ENCODE measurements at places on chromosomes 7 and 10. TPM values are rescaled to one million over a fixed set of nuclear protein-coding genes. Genes with fewer than 3 reads are reported as not detected.
A peak's percentile ranks its signal among the peaks of the same experiment; 100 is the strongest.

- peaks cover 9% of the 10 kb centered on the region for H3K4me1 ChIP-seq
- no peak for DNase-seq
- H3K4me3 ChIP-seq: no peak overlapping the region
- H3K36me3 ChIP-seq: no peaks in the 10 kb centered on the region
- no peaks in the 10 kb centered on the region for H3K27me3 ChIP-seq
Measured at GRCh38 chr7:127878791-127879190, 152.4 kb downstream of the LRRC4 start.

DNA sequence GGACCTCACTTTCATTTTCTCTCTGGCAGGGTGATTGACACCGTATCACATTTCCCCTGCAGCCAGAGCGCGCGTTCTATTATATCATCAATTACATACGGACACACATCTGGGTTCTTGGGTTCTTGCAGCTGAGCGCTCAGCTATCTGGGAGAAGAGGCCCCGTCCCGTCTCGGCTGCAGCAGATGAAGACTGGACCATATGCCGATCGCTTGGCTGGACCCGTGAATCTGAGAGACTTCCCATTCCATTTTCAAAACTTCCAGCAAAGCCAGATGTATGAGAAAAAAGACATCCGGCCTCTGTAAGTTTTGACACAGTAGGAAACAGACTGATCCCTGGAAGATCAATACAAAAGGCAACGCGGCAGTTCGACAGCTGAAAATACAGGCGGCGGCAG is 99.8 kb downstream of the JCAD start:
- H3K4me3 ChIP-seq: no peak overlapping the region
- H3K4me1 ChIP-seq: no peaks in the 10 kb centered on the region
- H3K36me3 ChIP-seq: no peaks in the 10 kb centered on the region
- DNase-seq: no peak
- H3K27me3 ChIP-seq: no peaks in the 10 kb centered on the region

DNA sequence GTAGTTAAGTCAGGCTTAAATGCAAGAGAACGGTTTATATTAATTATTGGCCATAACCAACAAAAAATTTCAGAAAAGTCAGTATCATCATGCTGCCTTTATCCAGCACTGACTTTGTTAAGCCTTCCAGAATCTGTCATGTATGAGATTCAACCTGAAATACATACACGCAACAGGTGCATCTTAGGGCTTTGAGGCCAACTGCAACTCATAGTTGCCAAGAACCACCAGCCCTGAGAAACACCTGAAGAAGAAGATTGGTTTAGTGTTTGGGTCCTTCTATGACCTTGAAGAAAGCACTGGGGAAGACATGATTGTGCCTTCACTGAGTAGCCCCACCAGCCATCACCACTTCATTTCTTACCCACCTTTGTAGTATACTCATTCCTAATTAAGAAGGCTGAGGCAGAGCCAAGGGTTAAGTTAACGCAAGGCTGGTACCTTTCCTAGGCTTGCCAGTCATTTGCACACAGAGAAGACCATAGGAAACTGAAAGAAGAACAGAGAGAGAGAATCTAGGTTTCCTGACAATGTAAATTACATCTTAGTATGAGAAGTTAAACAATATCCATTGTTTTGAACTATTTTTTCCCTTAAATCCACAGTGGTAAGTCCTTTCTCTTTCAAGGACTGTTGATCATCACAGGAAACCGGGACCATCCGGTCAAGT is 200.1 kb upstream of the PRKCQ start:
- no peaks in the 10 kb centered on the region for H3K27me3 ChIP-seq
- H3K4me3 ChIP-seq: no peak overlapping the region
- H3K4me1 ChIP-seq: no peaks in the 10 kb centered on the region
- no peak for DNase-seq
- no peaks in the 10 kb centered on the region for H3K36me3 ChIP-seq

GRCh38 chr7:3175285-3175902 is 125.7 kb upstream of the SDK1 start:
- no peak for DNase-seq
- H3K36me3 ChIP-seq: no peaks in the 10 kb centered on the region
- H3K4me1 ChIP-seq: no peaks in the 10 kb centered on the region
- H3K27me3 ChIP-seq: no peaks in the 10 kb centered on the region
- H3K27ac ChIP-seq: no peak overlapping the region

- no peak for DNase-seq
- no peaks in the 10 kb centered on the region for H3K27me3 ChIP-seq
- H3K27ac ChIP-seq: no peak overlapping the region
- H3K4me1 ChIP-seq: no peaks in the 10 kb centered on the region
- no peak overlapping the region for H3K4me3 ChIP-seq
Measured at GRCh38 chr7:36809086-36809485, 84.8 kb upstream of the AOAH start.

GRCh38 chr10:132493246-132493755 is 44.3 kb upstream of the INPP5A start:
- no peak overlapping the region for H3K4me3 ChIP-seq
- H3K36me3 ChIP-seq: no peaks in the 10 kb centered on the region
- DNase-seq: no peak
- H3K27ac ChIP-seq: no peak overlapping the region
- H3K27me3 ChIP-seq: no peaks in the 10 kb centered on the region

- H3K4me3 ChIP-seq: no peak overlapping the region
- H3K36me3 ChIP-seq: no peaks in the 10 kb centered on the region
- no peaks in the 10 kb centered on the region for H3K4me1 ChIP-seq
- no peak for DNase-seq
Measured at GRCh38 chr7:18828260-18828993, 289.0 kb downstream of the TWIST1 start.

DNA sequence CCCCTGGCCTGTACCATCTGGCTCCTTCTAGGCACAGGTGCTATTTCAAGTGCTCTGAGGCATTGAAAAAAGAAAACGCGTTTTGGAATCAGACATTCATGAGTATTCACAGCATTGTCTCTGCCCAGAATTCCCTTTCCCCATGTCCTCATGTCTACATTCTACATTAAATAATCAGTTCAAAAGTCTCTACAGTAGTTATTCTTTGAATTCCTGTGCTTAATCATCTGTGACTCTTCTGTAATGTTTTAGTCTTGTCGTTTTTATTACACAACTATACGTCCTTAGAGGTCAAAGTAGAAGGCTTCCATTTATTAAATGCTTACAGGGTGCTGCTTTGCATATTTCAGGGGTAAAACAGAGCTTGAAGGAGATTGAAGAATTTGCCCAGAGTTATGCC is 95.7 kb downstream of the BICC1 start:
- H3K4me1 ChIP-seq: no peaks in the 10 kb centered on the region
- H3K27me3 ChIP-seq: no peaks in the 10 kb centered on the region
- H3K4me3 ChIP-seq: no peak overlapping the region
- no peak overlapping the region for H3K27ac ChIP-seq

- H3K4me1 ChIP-seq: no peaks in the 10 kb centered on the region
- H3K36me3 ChIP-seq: no peaks in the 10 kb centered on the region
- no peaks in the 10 kb centered on the region for H3K27me3 ChIP-seq
- no peak overlapping the region for H3K27ac ChIP-seq
Measured at GRCh38 chr7:49873420-49873819, 100.0 kb downstream of the VWC2 start.

DNA sequence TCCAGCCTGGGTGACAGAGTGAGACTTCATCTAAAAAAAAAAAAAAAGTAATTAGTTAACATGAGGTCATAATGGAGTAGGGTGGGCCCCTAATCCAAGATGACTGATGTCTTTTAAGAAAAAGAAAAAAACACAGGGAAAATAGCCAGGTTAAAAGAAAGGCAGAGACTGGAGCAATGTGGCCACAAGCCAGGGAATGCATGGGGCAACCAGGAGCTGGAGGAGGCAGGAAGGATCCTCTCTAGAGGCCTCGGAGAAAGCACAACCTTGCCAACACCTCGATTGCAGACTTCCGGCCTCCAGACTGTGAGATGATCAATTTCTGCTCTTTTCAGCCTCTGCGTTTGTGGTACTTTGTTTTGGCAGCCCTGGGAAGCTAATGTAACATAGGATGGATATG is 121.5 kb downstream of the ITIH5 start:
- no peak overlapping the region for H3K4me3 ChIP-seq
- no peak for DNase-seq
- no peaks in the 10 kb centered on the region for H3K36me3 ChIP-seq
- H3K27ac ChIP-seq: no peak overlapping the region
- H3K4me1 ChIP-seq: no peaks in the 10 kb centered on the region

DNA sequence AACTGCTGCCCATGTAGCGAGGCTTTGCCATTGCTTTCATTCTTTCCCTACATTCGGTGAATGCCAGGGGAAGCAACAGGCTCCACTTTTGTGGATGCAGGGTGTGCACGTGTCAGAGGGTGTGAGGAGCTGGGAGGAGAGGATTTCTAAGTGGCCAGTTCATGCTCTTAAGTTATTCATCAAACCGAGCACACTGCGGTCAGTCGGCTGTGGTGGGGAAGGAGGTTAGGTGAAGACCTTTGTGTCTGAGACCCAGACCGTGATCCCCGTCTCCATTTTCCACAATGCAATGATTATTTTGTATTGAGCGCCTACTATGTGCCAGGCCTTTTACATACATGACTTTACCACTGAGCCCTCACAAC is 438.6 kb upstream of the GALNT17 start:
- no peaks in the 10 kb centered on the region for H3K36me3 ChIP-seq
- no peaks in the 10 kb centered on the region for H3K4me1 ChIP-seq
- no peaks in the 10 kb centered on the region for H3K27me3 ChIP-seq
- peak overlapping the region; percentile 79 for H3K27ac ChIP-seq
- H3K4me3 ChIP-seq: peak overlapping the region; percentile 30
- no peak for DNase-seq

GRCh38 chr10:43890124-43890523 is 241.4 kb upstream of the ZNF32 start:
- H3K4me3 ChIP-seq: no peak overlapping the region
- H3K36me3 ChIP-seq: no peaks in the 10 kb centered on the region
- no peaks in the 10 kb centered on the region for H3K27me3 ChIP-seq
- DNase-seq: no peak

GRCh38 chr7:13152755-13153154 is 465.3 kb downstream of the ARL4A start:
- no peak overlapping the region for H3K4me3 ChIP-seq
- H3K27me3 ChIP-seq: no peaks in the 10 kb centered on the region
- DNase-seq: no peak
- H3K36me3 ChIP-seq: no peaks in the 10 kb centered on the region
- H3K27ac ChIP-seq: no peak overlapping the region
- H3K4me1 ChIP-seq: no peaks in the 10 kb centered on the region

PNLIPRP3 gene
- total RNA-seq: not detected
